ENCODE measurements at places on chromosomes 3 and 15.

GRCh38 chr15:48930735-48931134, 33.0 kb downstream of the SHC4 start:
- no peak for DNase-seq

GRCh38 chr3:170426240-170426797, 7.7 kb downstream of the CLDN11 start:
- DNase-seq, result no peak

DNA sequence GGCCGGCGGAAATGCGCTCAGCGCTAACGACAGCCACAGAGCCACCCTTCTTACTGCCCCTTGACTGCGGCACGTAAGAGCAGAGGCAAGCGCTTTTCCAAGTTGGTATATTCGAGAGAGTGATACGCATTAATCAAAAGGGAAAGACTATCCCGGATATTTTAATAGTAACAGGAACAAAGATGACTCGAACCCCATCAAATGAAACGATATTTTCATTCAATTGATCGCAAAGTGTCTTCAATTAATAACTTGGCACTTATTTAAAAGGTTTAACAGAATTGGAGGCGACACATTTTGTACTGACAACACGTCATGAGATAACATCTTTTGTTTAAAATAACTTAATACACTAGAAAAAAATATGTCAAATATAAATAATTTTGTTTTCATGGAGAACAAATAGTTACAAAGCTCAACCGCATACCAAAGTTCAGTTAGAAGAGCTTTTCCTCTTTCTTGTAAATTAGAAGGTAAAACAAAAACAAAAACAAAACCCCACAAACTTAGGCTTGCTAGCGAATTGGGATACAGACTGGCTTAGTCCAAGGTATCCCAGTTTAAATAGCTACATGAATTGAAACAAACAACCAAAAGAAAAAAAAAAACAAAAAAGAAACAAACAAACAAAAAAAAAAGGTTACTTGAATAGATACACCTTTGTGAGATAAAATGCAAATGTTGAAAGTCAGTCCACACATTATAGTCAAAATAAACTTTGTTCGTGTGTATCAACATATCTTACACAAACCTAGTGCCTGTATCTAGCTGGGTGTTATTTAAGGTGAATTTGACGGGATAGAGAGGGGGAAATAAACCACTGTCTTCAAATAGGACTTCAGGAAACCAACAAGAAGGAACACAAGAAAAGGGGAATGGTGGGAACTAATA, 10.2 kb downstream of the SHOX2 start:
- no peak for DNase-seq

GRCh38 chr3:11498646-11499045, 145.1 kb downstream of the VGLL4 start:
- DNase-seq, result no peak

GRCh38 chr3:165983284-165983683, 146.1 kb upstream of the BCHE start:
- no peak for DNase-seq

- DNase-seq, result no peak
Observed at GRCh38 chr3:26587571-26587970, 35.0 kb upstream of the LRRC3B start.

- DNase-seq, result no peak
Observed at GRCh38 chr15:101267320-101268104, 9.8 kb downstream of the SELENOS start.
